ENCODE measurements at places on chromosomes 3 and 15.

GRCh38 chr3:170531054-170531453, 54.8 kb downstream of the SLC7A14 start:
- no peak for DNase-seq

- no peak for DNase-seq
These were observed 34.0 kb downstream of the SCG5 start for GRCh38 chr15:32675466-32675865.

DNA sequence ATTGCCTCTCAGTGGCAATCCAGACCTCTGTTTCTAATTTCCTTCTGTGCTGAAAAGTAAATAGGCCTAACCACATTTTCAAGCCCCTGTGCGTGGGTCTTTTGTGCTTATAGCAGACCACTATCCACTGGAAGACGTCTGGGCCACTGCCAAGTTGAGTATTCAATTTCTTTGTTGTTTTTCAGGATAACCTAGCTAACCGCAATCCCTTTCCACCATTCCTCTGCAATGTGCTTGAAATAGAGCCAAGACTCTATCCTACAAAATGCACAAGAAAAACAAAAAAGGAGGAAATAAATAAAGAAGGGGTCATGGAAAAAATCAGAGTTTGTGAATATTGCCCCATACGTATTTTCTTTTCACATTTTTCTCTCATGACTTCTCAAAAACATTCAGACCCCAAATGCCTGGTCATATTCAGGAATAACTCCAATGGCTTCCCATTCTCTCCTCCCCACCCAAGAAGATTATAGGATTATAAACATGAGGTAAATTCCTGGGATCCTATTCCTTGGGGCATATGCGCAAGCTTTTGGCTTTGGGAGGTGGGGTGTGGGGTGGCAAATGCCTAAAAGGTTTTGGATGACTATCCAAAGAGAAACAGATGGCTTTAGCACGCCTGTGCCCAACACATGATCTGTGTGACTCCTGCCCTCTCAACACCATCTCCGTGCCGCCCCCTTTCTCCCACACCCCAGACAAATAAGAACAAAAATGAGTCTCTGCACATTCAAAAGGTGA, 217.9 kb upstream of the THBS1 start:
- DNase-seq, result peak; percentile 100

- no peak for DNase-seq
These were observed 121.6 kb upstream of the MRPS22 start for GRCh38 chr3:139222100-139222657.

- no peak for DNase-seq
These were observed 844 bp downstream of the IMPG2 start for GRCh38 chr3:101319531-101319930.

GRCh38 chr3:150127011-150127490, 156.4 kb upstream of the PFN2 start:
- no peak for DNase-seq

- DNase-seq, result no peak
These were observed 41.9 kb upstream of the SPESP1 start for GRCh38 chr15:68888419-68888818.

- peak; percentile 58 for DNase-seq
These were observed 93.9 kb upstream of the CCDC80 start for GRCh38 chr3:112734736-112735350.

DNA sequence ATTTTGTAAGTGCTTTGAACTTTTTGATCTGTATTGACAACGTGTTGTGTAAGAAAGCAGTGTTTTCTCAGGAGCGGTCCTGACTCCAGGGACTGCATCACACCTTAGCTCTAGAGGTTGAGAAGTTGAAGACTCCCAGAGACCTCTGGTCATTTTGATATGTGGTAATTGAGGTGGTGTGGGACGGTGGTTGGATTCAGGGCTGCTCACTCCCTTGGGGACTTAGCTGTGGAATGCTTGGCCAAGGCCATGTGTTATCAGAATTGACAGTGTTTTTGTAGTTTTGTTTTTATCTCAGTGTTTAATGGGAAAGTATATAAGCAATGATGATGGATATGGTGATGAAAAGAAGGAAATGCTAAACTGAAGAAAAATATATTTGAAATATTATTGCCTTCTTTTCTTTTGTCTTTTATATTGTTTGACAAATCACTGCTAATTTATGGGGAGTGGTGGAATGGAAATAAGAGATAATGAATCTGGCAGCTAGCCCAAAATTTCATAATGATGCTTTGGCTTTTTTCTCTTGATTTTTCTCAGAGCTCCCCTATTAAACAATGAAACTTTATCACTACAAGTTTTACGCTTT, 16.0 kb downstream of the CMSS1 start:
- DNase-seq, result no peak

- DNase-seq, result no peak
These were observed 21.2 kb downstream of the SLC7A14 start for GRCh38 chr3:170564664-170565063.

DNA sequence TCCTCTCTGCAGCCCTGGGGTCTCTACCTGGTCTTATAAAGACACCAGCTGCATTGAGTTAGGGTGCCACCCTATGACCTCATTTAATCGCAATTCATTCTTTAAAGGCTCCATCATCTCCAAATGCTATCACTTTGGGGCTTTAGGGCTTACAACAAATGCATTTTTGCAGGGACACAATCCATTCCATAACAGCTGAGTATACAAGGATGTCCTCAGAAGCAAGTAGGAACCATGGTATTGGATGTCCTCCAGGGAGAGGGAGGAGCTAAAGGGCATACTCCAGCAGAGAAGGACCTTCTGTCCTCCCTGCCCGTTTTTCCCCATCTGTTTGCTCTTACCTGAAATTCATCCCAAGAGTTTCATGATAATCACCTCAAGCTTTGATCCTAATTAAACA, 30.3 kb downstream of the UMPS start:
- DNase-seq, result no peak

DNA sequence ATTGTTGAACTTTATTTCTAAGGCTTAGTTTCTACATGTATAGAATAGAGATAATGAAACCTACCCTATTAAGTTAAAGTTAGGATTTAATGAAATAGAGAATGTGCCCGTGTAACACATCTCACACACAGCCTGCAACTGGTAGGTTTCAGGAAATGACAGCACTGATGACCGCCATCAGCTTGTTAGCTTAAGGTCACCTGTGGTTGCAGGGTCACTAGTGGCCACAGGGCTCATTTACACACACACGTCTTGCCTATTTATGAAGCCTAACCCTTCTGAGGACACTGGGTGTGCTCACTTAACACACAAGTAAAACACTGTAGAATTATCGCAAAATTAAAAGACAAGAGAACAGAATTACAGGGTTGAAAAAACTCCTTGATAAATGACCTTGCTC, 20.1 kb downstream of the CHRM5 start:
- DNase-seq, result no peak

GRCh38 chr3:10361375-10361774, 40.5 kb upstream of the SEC13 start:
- no peak for DNase-seq

DNA sequence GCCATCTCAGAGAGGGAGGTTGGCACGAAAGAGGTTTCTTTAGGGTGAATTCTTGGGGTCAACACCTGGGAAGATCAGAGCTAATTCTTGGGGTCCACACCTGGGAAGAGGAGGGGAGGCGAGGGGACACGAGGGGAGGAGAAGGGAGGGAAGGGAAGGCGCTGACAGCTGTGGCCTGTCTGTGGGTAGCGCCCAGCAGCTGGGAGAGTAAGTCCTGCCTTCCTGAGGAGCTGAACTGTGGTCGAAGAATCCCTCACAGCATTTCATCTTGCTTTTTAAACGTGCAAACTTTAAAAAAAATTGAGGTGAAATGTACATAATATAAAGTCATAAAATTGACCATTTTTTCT, 63.2 kb upstream of the CGNL1 start:
- DNase-seq, result no peak

DNA sequence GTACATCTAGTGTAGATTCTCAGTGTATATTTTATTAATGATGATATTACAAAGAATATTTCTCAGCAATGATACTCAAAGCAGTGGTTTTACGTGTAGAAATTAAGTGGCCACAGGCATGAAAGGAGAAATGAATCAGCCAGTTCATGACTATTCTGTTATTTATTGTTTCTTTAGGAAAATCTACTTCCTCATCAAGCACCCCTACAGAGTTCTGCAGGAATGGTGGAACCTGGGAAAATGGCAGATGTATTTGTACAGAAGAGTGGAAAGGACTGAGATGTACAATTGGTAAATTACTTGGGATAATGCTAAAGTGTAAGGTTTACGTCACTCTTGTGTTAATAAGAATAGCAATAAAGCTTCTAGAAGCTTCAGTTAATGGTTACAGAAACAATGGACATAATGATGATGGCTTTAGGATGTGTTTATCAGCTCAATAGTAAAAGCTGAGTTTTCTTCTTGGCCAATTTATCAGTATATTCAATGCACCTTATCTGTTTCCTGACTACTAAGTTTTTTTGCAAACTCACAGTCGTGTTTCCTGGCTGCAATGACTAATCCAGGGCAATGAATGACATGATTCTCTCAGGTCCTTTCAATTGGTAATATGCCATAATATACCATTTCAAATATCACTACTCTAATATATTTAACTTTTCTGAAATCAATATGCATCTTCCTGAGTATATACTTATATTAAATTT, 20.2 kb downstream of the ADGRG7 start:
- DNase-seq, result no peak

- DNase-seq, result no peak
These were observed 498 bp downstream of the PDE12 start for GRCh38 chr3:57556459-57557084.

- peak; percentile 19 for DNase-seq
These were observed 60.6 kb downstream of the ZNF280D start for GRCh38 chr15:56672721-56673120.

GRCh38 chr3:148389916-148390315, 307.8 kb upstream of the AGTR1 start:
- no peak for DNase-seq

DNA sequence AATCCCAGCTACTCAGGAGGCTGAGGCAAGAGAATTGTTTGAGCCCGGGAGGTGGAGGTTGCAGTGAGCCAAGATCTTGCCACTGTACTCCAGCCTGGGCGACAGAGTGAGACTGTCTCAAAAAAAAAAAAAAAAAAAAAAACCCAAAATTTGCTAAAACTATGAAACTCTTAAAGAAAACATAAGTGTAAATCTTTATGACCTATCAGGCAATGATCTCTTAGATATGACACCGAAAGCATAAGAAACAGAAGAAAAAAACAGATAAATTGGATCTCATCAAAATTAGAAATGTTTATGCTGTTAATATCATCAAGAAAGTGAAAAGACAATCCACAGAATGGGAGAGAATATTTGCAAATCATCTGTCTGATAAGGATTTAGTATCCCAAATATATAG, 15.3 kb downstream of the GRAMD2A start:
- no peak for DNase-seq

DNA sequence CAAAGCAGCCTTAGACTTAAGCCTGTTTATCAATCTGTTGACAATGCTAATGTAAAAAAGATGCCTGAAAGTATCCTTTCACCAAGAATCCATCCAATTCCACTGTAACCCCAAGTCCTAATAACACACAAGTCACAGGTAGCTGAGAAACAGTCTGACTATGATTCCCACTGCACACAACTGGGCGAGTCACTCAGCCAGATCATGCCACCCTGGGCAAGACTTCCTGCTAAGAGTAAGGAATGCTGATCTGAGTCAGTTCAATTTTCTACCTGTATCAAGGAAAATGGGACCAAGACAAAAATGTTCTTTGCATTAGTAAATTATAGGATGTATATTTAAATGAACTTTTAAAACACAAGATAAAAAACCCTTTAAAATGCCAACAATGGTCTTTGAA, 33.3 kb downstream of the NPTN start:
- DNase-seq, result no peak

- DNase-seq, result peak; percentile 31
These were observed at the start of gene MAP4 for GRCh38 chr3:48016301-48016973. Gene MAP4, minus strand, starts transcription at chr3:48016416. Its CDS starts 17,556 bp downstream, at chr3:47998860.

DNA sequence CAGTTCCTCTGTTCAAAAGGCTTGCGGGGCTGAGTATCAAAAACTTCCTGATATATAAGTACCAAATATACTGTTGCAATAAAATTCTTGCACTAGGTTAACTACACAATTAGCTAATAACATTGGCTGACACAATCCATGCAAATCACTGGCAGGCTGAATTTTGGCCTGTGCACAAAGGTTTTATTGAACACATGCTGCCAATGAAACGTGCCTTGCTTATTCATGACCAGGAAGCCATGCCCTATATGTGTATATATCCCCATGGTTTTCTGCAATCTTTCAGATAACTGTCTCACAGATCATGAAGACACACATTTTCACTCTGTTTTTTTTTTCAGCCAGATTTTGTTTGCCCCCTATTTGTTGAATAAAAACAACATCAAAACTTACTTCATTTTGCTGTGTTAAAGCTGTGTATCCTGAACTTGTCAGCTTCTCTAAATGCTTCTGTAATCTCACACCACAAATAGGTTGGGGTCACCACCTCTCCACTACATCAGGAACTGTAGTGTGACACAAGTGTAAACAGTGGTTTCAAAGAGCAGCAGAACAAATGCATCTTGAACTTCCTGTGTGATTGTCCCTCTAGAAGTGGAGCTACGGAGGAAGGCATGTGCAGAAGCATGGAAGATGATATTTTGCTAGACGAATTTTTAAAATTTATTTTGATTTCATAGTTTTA, 920.7 kb upstream of the NR2F2 start:
- DNase-seq, result no peak

- DNase-seq, result no peak
These were observed 1.1 kb downstream of the MYH15 start for GRCh38 chr3:108509263-108509662.

DNA sequence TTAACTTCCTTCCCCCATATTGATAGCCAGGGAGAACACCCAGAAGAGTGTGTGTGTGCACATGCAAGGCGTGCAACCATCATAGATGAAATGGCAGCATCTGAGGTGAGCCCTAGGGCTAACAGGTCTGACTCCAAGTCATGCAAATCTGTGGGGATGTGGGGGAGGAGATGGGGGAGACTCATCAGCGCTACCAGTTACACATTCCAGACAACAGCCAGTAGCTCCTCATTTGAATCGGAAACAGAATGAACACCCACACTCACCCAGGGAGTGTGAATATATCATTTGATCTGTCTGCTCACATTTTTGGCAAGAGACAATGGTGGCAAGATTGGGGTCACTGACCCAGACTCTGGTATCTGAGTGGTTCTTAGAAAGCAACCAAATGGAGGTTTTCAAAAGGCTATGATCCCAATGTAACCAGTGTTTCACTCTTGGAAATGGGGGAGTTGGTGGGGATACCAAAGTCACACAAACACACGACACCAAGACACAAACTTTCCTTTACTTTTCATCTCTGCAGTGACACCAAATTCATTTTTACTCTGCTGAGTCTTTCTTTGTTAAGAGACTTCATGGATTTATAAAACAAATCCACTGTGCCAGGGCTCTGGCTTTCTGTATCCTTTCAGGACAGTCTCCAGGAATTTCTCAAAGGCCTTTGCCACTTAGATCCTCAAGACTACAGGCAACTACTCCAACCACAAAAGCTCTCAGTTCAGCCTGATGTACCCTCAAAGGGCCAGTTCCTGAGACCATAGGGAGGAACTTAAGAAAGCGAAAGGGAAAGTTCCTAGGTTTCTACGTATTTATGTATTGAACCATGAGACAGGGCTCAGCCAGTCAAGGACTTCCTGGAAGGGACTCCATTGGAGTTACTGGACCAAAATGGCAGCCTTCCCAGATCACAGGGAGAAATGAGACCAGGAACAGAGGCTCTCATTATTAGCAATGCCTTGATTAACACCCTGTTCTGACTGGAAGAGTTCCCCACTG, 2.2 kb downstream of the CDCP1 start:
- no peak for DNase-seq

GRCh38 chr3:47601281-47601680, 22.6 kb upstream of the CSPG5 start:
- DNase-seq, result no peak

All from fibroblast of skin of left biceps (primary cell).